ENCODE measurements at places on chromosomes 16 and 17. TPM values are rescaled to one million over a fixed set of nuclear protein-coding genes. Genes with fewer than 3 reads are reported as not detected.

Gene MYO15A
- total RNA-seq: 1.1 TPM

Gene KRT12
- 2.2 TPM for total RNA-seq

Gene MYOCD
- 20.5 TPM for total RNA-seq

Gene SLC12A3
- total RNA-seq: not detected

Gene GLYR1
- 112 TPM for total RNA-seq

Gene SRL
- total RNA-seq: 0.49 TPM

Gene GJC1
- 8.2 TPM for total RNA-seq

Gene CEP295NL
- total RNA-seq: 0.82 TPM

DNA sequence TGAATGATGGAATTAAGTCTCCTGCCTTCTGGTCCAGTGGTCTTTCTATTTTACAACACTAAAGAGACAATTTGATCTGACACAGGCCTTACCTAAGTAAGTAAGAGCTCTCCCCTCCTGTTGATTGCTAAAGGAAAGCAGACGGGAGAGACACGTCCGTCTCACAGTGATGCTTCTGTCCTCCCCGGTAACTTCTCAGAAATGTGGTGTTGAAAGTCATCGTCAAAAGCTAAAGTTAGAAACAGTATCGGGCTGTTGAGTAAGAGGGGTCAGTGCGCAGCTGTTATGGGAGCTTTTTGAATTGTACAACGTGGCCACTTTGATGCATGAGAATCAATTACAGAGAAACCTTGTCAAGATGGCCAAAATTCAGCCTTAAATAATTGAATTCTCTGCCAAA, 1.9 kb upstream of the RBFOX1 start:
- DNase-seq: no peak

DNA sequence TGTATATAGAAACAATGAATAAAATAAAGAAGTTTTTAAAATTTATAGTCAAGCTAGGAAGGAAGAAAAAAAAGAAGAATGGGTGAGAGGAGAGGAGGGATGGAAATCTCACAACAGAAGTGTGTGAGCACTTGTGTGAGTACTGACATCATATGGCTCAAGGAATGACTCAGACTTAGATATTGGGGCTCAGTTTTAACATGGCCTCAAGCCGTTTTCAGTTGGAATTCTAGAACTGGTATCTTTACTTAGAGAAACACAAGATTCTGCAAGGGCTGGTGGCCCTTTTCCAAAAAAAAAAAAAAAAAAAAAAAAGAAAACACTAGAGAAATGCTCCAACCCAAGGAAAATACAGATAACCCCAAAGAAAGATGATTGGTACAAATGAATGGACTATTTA, 55.1 kb downstream of the STXBP4 start:
- no peak for DNase-seq

GRCh38 chr16:46949241-46949892, 24.1 kb downstream of the DNAJA2 start:
- no peak for DNase-seq

DNA sequence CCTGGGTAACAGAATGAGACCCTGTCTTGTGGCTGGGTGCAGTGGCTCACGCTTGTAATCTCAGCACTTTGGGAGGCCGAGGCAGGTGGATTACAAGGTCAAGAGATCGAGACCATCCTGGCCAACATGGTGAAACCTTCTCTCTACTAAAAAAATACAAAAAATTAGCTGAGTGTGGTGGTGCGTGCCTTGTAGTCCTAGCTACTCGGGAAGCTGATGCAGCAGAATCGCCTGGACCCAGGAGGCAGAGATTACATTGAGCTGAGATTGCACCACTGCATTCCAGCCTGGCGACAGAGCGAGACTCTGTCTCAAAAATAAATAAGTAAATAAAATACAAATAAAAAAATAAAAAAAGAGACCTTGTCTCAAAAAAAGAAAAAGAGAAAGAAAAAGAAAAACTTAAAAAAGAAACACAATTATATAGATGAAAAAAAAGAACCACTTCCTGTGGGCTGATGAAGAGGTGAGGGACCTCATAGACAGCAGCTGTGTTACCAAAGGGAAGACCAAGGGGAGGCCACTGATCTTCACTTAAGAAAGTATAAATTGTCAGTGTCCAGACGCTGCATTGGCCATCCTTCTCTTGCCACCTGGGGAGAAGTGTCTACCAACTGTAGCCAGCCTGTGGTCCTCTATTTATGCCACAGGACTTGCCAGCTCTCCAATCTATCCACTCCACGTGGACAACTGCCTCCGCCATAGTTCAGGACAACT, 24.4 kb upstream of the SMG1 start:
- no peak for DNase-seq

GRCh38 chr17:79625706-79626105, 14.9 kb upstream of the RBFOX3 start:
- no peak for DNase-seq

DNA sequence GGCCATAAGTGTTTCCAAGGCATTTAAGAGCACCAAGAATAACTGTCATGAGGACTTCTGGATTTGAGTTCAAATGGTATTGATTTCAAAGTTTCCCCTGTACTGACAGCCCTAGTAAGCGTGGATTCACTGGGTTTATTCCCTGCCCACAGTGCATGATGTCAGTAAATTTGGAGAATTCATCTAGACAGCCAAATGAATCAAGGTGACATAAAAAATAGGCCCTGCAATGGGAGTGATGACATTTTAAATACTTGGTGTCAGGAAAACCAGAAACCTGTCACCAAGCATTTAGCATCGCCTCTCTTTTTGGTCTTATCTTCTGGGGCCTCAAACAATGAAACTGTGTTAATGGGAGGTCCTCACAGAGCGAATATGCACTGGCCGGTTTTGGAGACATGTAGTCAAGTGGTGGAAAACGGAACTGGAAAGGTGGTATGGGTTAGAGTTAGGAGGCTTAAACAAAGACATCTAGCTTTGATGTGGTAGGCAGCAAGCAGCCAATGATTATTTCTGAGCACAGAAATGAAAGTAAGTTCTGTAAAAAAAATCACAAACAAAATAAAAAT, 29.1 kb downstream of the COG4 start:
- DNase-seq: no peak

GRCh38 chr16:13036600-13036999, 135.2 kb downstream of the SHISA9 start:
- peak; percentile 32 for DNase-seq

- DNase-seq: no peak
Measured at GRCh38 chr17:80277751-80278671, 17.4 kb downstream of the RNF213 start.

- peak; percentile 17 for DNase-seq
Measured at GRCh38 chr16:1784977-1785845, 2.5 kb downstream of the NUBP2 start.

GRCh38 chr17:77706938-77707337, 251.6 kb upstream of the TNRC6C start:
- DNase-seq: no peak

- DNase-seq: peak; percentile 78
Measured at GRCh38 chr17:18362698-18363100, 651 bp downstream of the SHMT1 start.

GRCh38 chr17:71519285-71519684, 601.5 kb upstream of the SOX9 start:
- DNase-seq: no peak

Measured in colonic mucosa (tissue), 4 donors.